ENCODE measurements at places on chromosomes 4 and X.

- peak; percentile 39 for DNase-seq
These were observed at the start of gene SLC25A43 for GRCh38 chrX:119398974-119399771. SLC25A43 (plus strand) TSS chrX:119399336; CDS start chrX:119399404, 68 bp downstream.

DNA sequence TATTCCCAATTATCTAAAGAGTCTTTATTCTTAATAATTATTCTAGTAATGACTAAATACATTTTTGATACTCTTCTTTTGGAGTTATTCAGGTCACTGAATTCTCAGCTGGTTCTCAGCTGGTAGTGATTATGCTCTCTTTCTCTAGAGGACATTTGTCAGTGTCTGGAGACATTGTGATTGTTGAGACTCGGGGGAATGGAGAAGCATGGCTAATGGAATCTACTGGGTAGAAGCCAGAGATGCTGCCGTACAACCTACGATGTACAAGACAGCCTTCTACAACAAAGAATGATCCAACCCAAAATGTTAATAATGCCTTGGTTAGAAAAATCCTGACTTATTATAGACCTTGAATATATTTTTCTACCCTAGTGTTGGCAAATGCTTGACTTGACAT lies 149.2 kb upstream of the ANKRD50 start:
- no peak for DNase-seq

DNA sequence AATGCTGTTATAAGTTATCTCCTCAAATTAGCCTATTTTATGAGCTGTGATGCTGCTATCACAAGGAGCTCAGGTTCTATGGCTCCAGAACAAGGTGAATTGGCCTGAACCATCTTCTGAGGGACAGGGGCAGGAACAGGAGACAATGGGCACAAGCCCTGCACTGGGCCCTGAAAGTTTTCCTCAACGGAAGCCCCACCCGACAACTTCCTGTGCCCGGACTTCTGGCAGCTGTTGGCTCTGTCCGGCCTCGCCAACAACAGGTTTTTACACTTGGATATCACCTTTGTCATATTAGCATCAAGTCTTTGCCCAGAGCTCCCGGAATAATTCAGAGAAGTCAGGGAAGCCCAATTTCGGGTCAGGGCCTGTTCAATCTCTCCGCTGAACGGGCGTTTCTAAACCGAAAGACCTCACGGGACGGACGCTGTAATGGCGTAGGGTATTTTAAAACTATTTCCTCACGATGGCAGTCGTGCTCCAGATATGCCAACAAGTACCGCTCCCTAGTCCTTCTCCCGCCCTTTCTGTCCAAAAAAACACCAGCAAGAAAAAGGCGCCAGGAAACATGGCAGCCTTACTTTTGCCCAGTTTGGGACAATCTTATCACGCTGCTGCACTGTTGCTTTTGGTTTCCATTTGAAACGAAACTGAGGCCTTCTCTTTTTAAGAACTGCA lies 201.0 kb upstream of the STK26 start:
- peak; percentile 70 for DNase-seq

DNA sequence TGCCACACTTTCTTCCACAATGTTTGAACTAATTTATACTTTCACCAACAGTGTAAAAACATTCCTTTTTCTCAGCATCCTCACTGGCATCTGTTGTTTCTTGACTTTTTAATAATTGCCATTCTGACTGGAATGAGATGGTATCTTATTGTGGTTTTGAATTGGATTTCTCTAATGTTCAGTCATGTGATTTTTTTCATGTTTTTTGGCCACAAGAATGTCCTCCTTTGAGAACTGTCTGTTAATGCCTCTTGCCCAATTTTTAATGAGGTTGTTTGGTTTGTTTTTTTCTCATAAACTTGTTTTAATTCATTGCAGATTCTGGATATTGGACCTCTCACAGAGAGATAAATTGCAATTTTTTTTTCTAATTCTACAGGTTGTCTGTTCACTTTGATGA lies 1195.2 kb downstream of the TECRL start:
- DNase-seq, result no peak

- DNase-seq, result no peak
These were observed 79.7 kb downstream of the GATB start for GRCh38 chr4:151681085-151681484.

DNA sequence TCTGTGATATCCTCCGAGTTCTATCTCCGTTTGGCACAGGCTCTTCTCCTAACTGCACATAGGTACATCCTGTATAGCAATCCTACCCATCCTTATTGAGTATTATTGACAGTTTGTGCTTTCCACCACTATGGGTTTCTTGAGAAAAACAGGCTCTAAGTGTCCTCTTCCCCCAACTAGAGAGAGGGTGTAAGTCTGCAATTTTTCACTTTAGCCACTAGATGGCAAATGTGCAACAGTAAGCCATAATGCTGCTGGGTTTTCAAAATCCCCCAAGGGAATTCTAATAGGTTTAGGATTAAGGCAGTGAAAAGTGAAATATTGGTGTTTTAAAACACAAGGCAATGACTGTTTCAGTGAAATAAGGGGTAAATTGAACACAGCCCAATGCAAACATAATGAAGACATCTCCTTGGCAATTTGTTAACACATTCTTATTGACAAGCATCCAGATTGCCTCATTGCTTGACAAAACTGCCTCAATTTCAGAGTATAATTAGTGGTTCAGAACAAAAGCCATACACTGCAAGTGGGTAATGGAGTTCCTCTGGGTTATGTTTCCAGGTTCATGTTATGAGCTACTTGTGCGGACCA lies 239.0 kb upstream of the HTR2C start:
- DNase-seq, result no peak

DNA sequence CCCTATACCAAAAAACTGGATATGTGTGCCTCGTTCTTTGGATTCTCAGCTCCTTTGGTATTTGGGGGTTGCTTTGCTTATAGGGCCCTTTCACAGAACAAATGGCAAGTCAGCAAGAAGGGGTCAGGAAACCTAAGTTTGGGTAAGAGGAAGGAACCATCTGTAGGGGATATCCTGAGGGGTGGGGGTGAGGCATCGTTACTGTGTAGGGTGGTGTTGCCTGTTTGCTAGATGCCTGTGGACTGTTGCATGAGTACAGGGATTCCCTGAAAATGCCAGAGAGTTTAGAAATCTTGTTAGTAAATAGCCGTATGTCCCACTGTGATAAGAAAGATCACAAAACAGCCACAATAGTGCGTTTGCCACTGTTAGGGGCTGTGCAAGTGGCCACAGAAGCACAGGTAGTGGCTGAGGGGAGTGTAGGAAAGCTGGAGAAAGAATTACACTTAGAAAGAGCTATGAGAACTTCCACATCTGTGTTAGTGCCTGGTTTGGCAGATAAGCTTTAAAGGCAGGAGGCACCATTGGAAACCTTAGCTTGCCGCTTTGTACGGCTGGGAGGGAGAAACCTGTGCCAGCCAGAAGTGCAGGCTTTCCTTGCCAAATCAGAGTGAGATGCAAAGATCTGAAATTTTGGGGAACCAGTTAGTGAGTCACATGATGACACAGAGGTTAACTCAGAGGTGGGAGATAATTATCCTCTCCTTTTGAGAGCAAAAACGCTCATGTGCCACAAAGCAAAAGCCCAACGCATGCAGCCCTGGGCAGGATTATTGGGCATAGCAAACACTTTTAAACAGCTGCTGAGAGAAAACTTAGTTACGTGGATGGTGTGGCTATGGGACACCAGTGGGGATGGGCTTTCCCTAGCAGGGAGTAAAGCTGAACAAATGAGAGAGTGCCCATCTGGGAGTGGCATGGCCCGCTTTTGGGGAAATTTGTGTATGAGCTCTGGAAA lies 343.7 kb downstream of the ARAP2 start:
- no peak for DNase-seq

GRCh38 chr4:80196922-80197573 lies at the start of gene PRDM8:
PRDM8 (plus strand) TSS chr4:80197503; CDS start chr4:80200081, 2,578 bp downstream.
- peak; percentile 53 for DNase-seq

DNA sequence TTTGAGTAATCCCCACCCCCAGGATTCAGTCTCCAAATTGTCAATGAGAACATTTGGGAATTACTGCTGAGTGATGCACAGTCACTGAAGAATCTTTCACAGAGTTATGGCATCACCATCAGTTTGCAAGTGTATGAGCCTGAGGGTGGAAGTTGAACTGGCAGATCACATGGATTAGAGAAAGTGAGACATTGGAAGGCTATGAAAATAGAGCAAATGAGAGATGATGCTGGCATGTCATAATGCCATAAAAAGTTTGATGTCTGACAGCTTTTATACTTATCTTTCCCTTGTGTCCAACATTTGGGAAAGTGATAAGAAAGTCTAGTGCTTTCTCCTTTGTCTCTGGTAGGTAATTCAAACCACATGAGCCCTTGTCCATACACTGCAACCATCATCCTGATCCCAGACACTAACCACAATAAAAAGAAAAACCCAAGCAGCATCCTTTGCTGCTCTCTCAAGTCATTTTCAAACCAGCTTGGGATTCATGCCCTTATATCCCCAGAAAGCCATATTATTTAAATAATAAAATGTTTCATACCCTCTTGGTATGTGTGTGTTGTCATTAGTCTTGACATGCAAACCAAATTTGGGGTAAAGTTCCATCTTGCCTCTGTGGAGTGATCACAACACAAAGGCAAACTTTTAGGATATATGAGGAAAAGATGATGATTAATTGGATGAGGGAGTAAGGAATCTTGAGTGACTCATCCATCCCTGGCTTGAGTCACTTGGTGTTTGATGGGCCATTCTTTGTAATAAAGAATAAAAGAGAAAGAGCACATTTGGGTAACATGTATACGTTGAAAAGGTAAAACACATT lies 438.9 kb downstream of the GRXCR1 start:
- DNase-seq, result no peak

DNA sequence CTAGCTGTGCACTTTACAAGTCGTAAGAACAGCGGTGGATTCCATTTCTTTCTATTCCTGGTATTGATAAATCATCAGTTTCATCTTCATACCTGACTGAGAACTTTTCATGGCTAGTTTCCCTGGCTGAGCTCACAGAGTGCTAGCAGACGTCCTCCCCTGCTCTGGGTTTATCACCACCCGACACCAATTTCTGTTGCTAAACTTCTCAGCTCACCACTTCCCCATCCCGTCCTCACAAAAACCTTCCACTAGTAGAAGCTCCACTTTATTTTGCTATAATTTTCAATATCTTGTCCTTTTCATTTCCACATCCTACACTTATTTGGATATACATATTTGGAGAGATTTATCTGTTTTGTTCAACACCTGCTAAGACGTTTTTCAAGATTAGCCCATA lies 869.4 kb upstream of the FRG1 start:
- no peak for DNase-seq

- DNase-seq, result no peak
These were observed 11.6 kb downstream of the CXCR3 start for GRCh38 chrX:71606536-71607216.

- DNase-seq, result no peak
These were observed 89.6 kb downstream of the C4orf51 start for GRCh38 chr4:145769450-145770037.

- DNase-seq, result no peak
These were observed 38.7 kb downstream of the DCHS2 start for GRCh38 chr4:154452798-154453346.

- no peak for DNase-seq
These were observed 1653.5 kb upstream of the AGA start for GRCh38 chr4:179095585-179096221.

GRCh38 chr4:62058571-62058970 lies 858.4 kb downstream of the ADGRL3 start:
- DNase-seq, result no peak

DNA sequence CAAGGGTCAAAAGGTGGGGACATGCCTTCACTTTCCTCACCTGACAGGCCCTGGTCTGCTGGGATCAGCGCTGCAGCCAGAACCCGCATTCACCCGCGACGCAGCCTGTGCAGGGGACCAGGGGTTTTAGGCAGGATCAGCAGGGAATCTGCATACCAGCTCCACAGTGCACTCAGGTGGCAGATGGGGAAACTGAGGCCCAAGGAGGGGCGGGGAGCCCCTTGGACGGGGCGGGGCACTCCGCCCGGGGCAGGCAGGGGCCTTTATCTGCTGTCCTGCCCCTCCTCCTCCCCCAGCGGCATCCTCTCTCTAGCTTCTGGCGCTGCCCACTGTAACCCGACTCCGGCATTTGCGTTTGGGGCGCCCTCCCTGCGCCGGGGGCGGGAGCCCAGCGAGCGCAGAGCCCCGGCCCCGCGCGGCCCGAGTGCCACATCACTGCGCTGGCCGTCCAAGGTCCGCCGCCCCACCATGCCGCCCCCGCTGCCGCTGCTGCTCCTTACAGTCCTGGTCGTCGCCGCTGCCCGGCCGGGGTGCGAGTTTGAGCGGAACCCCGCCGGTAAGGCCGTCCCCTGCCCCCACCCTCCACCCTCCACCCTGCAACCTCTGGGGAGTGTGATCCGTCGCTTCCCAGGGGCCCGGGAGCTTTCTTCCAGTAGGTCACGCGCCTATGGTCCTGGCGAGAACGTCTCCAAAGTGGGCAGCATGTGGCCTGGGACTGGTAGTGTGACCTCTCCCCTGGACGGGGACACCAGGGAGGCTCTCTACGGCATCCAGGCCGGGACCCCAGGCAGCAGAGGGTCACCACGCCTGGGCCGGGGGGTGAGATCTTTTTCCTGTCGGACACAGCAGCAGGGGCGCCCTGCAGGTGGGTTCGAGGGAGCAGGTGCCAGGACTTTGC lies at the start of gene CPZ:
Gene CPZ (plus strand): TSS at position 400 of the 898 bp plus-strand sequence. CDS start 69 bp downstream, at position 469.
- DNase-seq, result no peak

DNA sequence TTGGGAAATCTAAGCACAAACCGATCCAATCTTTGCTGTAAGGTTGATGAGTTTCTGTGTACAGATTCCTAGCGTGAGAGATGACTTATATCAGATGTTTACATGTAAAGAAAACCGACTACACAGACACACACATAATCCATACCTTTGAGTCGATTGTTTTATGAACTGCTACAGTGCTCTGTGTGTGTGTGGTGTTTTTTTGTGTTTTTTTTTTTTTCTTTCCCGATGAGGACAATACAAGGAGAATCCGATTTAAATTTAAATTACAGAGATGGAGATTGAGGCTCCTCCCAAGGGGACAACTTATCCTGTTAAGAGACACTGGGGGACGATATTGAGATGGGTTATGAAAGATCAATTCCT lies 461 bp upstream of the SLC9A6 start:
- no peak for DNase-seq

- no peak for DNase-seq
These were observed 4.9 kb downstream of the CXCL6 start for GRCh38 chr4:73841243-73841925.

DNA sequence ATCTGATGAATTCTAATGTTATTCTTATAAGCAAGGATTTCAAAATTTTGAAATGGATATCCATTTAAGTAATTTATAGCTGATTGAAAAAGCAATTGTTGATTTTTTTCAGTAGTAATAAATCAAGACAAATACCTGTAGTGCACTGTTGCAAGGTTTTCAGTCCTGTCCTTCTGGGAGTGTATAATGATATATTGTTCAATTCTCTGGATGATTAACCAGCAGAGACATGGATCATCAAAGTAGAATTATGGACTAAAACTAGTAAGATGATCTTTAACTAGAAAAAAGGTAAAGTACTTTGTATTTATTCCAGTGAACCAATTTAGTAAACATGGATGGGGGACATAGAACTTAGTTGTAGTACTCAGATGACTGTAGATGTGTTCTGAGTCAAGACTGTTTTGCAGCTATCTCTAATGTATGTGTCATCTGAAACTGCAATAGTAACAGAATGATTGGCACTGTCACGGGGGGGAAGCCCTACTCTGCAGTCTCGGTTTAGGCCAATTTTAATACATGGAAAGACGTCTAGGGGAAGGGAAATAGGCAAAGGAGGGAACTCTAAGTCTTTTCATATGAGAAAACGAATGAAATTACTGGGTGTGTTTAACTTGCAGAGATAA lies 121.9 kb downstream of the GLRA3 start:
- DNase-seq, result no peak
